ENCODE measurements at places on chromosomes 11 and 22. TPM values are rescaled to one million over a fixed set of nuclear protein-coding genes. Genes with fewer than 3 reads are reported as not detected.
A peak's percentile ranks its signal among the peaks of the same experiment; 100 is the strongest.

- no peak for DNase-seq
Measured at GRCh38 chr11:103700622-103701021, 335.8 kb upstream of the DDI1 start.

DNA sequence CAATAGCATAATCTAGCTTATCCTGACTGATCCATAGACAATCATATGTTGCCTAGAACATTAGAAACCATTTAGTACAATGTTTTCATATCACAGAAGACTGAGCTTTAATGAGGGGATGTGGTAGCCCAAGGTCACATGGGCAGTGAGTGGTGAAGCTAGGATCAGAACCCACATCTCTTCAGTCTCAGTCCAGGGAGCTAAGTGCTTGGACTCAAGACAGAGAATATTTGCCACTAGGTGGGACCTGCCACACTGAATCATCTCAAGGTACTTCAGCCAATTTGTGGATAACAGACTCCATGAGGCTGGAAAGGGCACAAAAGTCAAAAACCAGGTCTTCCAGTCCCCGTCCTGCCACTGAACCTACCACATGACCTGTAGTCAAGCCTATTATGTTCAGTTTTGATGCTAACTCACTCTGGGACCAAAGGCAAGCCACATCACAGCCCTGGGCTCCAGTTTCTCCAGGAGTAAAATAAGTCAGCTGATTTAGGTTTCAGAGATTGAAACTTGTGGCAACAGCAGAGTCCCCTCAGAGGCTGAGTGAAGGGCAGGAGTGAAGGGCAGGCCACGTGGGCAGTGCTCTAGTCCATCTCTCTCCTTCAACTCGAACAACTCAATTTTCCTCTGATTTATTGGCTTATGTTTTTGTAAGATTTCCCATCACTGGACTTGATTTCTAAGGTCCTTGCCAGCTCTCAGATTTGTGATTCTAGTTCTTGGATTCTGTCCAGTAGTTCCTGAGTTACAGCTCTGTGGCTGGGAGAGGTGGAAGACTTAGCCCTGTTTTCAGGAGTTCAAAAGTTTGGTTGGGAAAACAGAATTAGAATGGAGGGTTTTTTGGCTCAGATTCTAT, 84.6 kb upstream of the PHOX2A start:
- DNase-seq: no peak

- no peak for DNase-seq
Measured at GRCh38 chr11:67612751-67613150, 6.0 kb downstream of the NDUFV1 start.

GRCh38 chr11:108239076-108239475, 16.2 kb downstream of the ATM start:
- no peak for DNase-seq

DNA sequence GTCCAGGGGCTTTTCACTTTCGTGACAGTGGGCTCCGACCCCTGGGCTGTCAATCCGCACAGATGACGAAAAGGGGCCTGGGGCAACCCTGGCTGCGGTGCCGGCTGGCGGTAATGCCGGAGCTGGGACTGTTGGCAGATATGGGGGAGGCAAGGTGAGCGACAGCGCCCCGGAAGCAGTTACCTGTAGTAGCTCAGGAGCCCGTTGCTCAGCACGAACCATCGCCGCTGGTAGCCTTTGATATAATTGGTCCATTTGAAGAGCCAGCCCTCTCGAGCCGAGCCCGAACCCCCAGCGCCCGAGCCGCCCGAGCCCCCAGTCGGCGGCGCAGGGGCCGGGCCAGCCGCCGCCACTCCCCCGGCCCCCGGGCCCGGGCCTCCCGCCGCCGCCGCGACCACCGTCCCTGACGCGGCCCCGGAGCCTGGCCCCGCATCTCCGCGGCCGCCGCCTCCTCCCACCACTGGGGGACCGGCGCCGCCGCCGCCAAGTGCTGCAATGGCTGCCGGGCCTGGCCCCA, 396 bp downstream of the OSBP start:
- DNase-seq: peak; percentile 42

DNA sequence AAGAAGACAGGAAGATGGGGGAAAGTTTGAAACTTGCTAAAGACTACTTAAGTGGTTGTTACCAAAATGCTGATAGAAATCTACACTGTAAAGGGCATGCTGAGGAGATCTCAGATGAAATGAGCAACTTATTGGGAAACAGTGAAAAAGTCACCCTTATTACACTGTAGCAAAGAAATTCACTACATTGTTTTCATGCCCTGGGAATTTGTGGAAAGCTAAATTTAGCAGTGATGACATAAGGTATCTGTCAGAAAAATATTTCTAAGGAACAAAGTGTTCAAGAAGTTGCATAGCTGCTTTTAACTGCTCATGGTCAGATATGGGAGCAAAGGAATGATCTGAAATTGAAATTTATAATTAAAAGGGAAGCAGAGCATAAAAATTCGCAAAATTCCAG, 702.4 kb upstream of the LRRC4C start:
- no peak for DNase-seq

DNA sequence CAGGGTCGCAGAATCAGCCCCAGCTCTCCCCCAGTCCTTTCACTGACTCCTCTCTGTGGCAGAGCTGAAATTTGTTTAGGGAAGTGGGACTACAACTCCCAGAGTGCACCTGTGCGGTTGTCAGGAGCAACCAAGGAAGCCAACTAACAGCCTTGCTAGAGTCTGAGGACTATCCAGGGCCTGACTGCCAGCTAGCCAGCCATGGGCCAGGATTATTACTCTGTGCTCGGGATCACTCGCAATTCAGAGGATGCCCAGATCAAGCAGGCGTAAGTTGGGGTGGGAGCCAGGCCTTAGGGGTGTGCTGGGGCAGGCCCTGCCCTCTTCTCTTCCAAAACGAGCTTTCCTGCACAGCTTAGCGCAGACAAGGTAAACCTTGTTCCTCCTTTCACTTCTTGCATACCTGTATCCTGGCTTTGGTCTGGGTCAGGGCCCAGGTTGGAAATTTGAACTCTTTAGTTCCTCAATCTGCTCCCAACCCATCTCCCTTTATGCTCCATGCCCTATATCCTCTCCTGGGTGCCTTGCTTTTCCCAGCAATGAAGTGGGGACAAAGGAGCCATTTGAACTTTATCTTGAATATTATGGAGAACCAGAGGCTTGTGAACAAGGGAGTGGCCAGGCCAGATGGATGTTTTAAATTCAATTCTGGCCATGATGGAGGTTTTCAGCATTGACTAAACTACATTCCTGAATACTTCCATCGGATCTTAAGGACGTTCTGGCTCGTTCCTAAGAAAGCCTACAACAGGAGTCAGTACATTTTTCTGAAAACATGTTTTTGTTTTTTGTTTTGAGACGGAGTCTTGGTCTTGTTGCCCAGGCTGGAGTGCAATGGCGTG, at the start of gene DNAJB13:
TSS of gene DNAJB13 (plus strand) at position 158 of the 842 bp plus-strand sequence. CDS start at position 202, 44 bp downstream.
- DNase-seq: no peak

- no peak for DNase-seq
Measured at GRCh38 chr22:24391836-24392217, 35.6 kb upstream of the ADORA2A start.

DNA sequence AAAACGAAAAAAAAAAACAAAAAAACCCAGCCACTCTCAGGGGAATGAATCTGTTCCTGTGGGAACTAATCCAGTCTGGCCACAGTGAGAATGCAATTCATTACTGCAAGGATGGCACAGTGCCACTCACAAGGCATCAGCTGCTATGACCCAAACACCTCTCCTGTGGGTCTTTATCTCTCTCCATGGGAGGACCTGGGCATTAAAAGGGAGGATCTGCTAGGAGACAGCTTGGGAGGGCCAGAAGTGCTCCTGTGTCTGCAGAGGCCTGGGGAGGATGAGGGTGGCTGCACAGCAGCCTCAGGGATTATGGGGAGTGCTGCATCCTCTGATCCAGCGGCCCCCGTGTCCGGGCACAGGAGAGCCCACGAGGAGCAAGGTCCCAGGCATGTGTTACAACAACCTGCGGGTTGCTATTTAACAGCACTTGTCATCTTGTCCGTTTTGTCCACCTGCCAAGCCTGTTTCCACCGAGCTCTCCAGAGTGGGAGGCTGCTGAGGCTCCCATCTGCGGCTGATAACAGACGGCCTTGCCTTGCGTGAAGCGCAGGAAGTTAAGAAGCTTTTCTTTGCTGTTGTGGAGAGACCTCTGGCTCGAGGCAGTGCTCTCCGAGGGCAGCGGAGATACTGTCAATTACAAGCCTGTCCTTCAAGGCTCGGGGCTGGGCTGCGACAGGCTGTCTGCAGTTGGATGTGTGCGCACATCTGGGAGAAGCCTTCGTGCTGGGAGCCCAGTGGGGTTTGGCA, 97.7 kb downstream of the NXPE2 start:
- DNase-seq: no peak

GRCh38 chr11:122808478-122808869, 29.8 kb upstream of the CRTAM start:
- no peak for DNase-seq

The TSGA10IP gene
- total RNA-seq: not detected

The ABCC8 gene
- 0.52 TPM for total RNA-seq

The ADM2 gene
- 3.5 TPM for total RNA-seq

The BRMS1 gene
- total RNA-seq: 34.3 TPM

The RIC3 gene
- 8.6 TPM for total RNA-seq

The TFIP11 gene
- total RNA-seq: 39.2 TPM

The DDI1 gene
- total RNA-seq: not detected

The NXPE2 gene
- total RNA-seq: 0.17 TPM
